Occipital lobe (tissue), 3 donors: ENCODE measurements at places on chromosomes 11 and 22.

GRCh38 chr11:72041364-72042063 is 38.8 kb downstream of the NUMA1 start:
- peak; percentile 80 for DNase-seq

DNA sequence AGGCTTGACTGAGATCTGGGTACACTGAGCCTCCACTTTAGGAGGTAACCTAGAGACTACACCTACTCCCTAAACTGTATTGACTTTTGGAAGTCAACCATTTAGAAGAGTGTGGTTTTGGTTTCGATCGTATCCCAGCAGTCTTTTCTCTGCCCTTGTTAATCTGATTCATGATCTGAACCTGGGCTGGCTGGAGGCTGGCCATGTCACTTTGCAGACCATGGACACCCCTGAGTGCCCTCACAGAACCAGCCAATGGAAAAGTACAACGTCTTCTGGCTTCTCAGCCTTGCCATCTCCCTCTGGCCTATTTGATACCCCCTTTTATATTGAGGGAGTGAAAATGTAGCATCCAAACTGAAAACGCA is 10.8 kb downstream of the EHF start:
- no peak for DNase-seq

DNA sequence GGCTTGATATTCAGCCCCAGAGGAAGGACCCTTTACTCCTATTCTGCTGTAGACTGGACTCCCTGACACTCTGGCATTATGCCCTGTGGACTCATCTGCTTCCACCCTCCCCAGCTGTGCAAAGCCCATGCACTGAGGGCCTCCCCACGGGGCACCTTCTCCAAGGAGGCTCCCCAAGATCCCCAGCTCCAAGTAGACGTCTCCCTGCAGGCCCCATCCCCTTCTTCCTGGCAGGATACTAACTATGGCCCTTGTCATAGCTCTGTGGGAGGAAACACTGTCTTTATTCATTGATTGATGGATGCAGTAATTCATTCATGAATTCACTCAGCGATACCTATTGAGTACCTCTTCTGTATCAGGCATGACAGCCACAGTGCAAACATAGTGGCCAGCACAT is 15.3 kb upstream of the APOL6 start:
- no peak for DNase-seq

DNA sequence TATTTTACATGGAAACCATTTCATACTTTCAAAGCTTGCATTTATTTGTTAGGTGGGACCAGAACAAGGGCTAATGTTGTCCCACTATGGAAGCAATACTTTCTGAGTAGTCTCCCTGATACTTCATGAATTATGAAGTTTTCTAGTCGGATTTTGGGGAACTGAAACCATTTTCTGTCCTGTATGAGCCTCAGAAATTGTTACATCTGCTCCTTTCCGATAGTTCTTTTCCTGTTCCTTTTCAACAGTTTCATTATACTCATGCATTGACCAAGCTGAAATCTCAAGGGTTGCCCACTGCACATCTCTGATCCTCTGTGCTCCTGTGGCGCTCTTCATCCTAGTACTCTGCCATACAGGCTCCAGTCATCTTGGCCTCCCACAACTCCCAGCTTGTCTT is 31.5 kb upstream of the GLYATL1 start:
- DNase-seq: no peak

GRCh38 chr11:130534551-130534950 is 86.1 kb downstream of the ADAMTS15 start:
- no peak for DNase-seq

- no peak for DNase-seq
These were observed 27.9 kb downstream of the LINC01488 start for GRCh38 chr11:69509381-69509780.

GRCh38 chr11:14906578-14906977 is 14.5 kb upstream of the CYP2R1 start:
- DNase-seq: no peak

DNA sequence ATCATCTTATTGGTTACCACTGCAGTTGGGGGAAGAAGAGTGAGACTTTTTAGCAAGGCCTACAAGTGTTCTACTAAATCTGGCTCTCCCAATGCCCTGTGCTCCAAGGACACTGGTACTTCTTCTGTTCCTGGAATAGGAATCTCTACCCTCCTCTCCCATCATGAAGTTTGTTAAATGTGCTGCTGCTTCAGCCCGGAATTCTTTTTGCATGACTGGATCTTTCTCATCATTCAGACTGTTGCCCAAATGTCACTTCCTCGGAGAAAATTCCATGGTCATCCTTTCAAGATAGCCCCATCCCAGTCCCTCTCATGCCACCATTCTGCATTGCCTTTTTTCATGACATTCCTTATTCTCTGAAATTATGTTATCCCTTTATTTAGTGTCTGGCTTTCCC is 400.8 kb downstream of the SOX6 start:
- no peak for DNase-seq

DNA sequence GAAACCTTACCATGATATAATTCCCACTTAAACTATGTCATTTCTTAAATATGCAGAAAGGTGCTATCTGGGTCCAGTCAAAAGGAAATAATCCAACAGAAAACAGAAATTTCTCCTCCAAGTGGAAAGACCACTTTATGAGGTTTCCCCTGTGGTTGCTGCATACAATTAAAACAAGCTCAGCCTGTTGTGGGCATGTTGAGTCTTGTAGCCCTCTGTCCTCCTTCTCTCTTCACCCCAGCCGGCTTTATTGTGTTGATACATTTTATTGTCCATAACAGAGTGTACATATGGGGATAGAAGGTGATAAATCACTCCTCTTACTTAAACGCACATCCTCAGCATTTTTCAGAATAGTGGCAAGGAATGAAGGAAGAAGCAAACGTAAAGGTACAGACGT is 126.0 kb upstream of the MTNR1B start:
- no peak for DNase-seq

DNA sequence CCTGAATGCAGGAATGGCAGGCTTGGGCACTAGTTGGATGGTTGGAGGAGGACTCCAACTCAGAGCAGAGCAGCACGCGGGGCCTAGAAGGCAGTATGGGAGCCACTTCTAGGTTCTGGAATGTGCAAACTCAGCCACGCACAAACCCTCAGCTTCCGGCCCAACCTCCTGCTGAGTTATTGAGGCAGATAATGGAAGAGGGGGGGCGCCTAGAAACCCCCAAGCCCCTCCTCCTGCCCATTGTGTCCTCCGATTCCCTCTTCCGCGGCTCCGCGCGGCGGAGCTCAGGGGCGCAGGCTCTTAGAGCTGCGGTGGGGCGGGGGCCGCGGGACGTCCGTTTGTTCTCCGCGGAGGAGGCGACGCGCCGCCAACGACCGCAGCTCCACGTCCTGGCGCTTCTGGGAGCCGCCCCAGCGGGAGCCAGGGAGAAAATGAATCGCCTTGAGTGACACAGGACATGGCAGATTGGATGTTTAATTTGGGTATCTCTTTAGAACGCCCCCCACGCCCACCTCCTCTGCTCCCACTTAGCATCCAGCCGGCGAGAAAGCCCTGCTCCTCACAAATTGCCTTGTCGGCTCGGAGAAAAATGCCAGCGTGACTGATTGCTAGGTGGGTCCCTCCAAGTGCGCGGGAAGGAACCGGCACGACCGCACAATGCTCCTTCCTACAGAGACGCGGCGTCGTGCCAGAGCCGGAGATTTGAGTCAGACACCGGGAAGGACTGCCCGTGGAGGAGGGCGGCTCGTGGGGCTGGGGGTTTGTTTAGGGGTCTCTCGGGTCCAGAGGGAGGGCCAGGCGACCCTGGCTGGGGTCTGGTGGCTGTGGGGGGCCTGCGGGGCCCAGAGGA is 144.6 kb downstream of the NECTIN1 start:
- DNase-seq: peak; percentile 62

GRCh38 chr22:38949889-38950405 is 7.5 kb upstream of the APOBEC3A start:
- DNase-seq: no peak

DNA sequence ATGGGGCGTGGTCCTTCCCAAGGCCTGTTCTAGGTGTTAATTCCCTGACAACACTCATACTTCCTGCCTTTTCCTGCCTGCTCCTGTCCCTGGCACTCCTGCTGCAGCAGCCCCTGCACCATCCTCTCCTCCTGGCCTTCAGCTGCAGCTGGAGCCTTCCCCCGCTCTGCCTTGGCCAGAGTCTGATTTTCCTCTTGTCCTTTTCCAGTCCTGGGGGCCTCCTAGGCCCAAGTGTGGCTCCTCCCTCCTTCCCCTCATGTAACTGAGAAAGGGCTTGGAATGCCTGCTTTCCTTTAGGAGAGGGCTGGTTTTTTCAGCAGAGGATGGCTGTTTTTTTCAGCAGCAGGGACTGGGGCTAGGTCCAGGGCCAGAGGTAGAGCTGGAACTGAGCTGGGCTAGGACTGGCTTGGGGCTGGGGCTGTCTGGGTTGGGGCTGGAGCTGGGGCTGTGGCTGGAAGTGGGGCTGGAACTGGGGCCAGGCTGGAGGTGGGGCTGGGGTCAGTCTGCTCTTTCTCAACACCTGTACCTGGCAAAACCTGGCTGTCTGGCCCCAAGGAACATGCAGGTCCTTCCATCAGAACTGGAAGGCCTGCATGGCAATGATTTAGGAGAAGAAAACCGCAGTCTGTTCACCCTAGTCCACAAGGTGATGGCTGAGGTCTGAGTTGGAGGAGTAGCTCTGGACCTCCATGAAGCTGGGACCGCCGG is 23.6 kb downstream of the ZC3H7B start:
- DNase-seq: no peak

- no peak for DNase-seq
These were observed 2.3 kb downstream of the IRF7 start for GRCh38 chr11:613369-613968.

DNA sequence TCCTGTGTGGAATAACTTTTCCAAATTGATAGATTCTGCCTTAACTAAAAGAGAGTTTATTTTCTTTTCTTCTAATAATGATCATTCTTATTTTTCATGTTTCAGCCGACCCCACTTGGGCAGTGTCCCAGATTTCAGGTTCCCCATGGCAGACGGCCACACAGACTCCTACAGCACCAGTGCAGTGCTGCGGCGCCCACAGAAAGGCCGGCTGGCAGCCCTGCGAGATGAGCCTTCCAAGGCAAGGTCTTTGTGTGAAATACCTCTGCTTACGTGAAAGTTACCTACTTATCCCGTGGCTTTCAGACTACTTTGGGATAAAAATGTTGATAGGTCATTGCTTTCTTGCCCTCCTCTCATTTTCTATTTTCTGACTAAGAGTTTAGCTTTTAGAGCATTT is 59.3 kb upstream of the CTTN start:
- no peak for DNase-seq

DNA sequence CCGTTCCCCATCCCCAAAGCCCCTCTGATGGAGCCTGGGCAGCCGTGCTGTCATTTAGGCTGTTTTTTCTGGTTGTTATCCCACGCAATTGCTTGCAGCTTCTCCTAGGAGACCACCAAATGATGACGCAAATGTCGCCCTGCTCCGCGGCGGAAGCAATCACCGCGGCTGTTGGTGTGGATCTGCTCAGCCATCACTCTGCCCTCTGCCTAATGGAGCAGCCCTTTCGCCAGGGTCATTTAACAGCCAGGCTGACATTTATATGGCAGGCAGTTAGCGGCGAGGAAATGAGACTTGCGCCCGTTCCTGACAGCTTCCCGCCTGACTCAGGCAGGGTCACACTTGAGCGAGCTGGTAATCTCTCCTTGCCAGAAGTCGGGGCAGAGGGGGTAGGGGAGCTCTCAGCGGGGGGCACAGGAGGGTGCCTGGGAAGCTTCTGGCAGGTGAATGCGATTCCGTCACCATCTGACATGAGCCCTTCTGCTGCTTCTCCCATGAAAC is 97.9 kb upstream of the RTL6 start:
- no peak for DNase-seq

DNA sequence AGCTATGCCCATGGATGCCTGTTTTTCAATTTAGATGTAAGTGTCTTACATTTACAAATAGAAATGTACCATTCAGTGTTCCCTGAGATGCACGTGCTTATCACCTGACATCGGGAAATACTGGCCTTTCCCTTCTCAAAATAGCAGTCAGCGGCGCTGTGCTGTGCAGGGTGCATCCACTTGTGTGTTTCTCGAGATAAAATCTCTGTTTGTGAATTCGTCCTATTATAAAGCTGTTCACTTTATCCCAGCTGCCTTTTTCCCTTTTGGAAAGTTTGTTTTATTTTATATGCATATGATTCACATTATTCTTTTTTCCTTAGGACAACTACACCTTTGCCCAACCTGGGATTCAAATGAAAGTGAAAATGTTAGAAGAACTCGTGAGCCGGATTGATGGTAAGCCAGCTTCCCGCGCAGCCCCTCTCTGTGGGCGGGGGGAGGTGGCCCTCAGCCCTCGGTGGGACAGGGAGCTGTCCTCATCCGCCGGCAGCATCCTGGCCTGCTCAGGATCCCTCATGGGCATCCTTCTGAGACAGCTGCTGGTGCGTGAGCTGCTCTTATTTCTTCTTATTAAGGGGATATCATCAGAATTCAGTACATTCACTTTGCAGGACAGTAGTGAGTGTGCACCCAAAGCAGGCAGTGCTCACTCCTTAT is 235.0 kb downstream of the TBC1D22A start:
- DNase-seq: no peak

- DNase-seq: no peak
These were observed 113.9 kb downstream of the TRIM29 start for GRCh38 chr11:120024046-120024445.

DNA sequence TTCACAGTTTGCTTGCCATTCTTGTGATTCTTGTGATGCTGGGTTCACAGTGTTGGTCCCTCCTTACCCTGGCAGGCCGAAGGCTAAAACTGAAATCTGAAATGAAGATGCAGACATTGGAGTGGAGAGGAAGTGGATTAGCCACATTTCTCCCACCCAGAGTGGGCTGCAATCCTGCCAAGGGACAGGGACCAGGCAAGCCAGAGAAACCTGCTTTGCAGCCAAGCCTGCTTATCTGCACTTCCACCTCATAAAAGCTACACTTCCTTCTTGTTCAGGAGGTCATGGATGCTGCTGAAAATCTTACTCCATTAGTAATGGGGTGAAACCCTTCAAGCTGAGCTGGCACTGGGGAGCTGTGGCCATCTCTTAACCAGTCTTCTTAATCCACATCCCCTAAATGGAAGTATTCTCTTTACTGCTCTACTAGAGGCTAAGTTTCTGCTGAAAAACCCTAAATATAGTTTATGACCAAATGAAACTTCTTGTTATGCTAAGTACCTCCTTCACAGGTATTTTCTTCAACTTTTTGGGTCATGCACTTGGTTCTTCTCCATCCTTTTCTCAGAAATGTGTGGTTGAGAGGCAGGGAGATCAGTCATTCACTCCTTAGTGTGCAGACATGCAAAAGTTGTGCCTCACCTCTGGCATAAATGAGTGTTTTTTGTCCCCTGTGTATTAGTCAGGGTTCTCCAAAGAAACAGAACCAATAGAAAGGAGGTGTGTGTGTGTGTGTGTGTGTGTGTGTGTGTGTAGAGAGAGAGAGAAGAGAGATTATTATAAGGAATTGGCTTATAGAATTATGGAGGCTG is 133.9 kb upstream of the BMAL1 start:
- DNase-seq: no peak

DNA sequence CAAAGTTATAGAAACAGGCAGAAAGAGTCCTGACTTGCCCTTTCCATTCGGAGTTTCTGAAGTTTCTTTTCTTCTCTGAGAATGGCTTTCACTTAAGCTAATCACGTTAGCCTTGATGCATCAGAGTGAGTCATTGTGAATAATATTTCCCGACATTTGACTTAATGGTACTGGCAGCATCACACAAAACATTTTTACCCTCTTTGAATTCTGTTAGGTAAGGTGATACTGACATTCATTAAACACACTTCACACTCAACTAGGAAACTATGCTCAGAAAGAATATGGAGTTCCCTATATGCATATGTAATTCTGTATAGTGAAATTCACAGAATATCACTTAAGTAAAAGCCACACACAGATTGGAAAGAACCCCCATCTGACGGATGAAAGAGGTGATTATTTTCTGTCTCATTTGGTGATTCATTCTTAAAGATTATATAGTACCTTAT is 120.8 kb upstream of the ARHGAP20 start:
- DNase-seq: no peak
